ENCODE measurements at places on chromosomes 11 and 22. TPM values are rescaled to one million over a fixed set of nuclear protein-coding genes. Genes with fewer than 3 reads are reported as not detected.
A peak's percentile ranks its signal among the peaks of the same experiment; 100 is the strongest.

GRCh38 chr22:44615602-44616180 is 86.3 kb upstream of the PRR5 start:
- H3K4me3 ChIP-seq = no peak overlapping the region
- H3K36me3 ChIP-seq = no peaks in the 10 kb centered on the region
- no peak for DNase-seq
- H3K27ac ChIP-seq = no peak overlapping the region

Gene CDHR5
- not detected for total RNA-seq

Gene PGA5
- 1.6 TPM for total RNA-seq

GRCh38 chr11:57638811-57639320 is 10.8 kb downstream of the YPEL4 start:
- peak overlapping the region; percentile 92 for H3K27ac ChIP-seq
- no peaks in the 10 kb centered on the region for H3K27me3 ChIP-seq
- H3K4me3 ChIP-seq = peak overlapping the region; percentile 90
- no peak for DNase-seq
- no peaks in the 10 kb centered on the region for H3K36me3 ChIP-seq

GRCh38 chr22:19723232-19723982 is at the start of gene GP1BB:
Gene GP1BB, plus strand, starts transcription at chr22:19723539. Its CDS starts 31 bp downstream, at chr22:19723570.
- no peaks in the 10 kb centered on the region for H3K27me3 ChIP-seq
- no peak for DNase-seq
- no peak within 1 kb of the TSS for H3K27ac ChIP-seq
- H3K36me3 ChIP-seq = no peaks in the 10 kb centered on the region
- H3K4me1 ChIP-seq = no peaks in the 10 kb centered on the region

Gene C1QTNF6
- 2.2 TPM for total RNA-seq

DNA sequence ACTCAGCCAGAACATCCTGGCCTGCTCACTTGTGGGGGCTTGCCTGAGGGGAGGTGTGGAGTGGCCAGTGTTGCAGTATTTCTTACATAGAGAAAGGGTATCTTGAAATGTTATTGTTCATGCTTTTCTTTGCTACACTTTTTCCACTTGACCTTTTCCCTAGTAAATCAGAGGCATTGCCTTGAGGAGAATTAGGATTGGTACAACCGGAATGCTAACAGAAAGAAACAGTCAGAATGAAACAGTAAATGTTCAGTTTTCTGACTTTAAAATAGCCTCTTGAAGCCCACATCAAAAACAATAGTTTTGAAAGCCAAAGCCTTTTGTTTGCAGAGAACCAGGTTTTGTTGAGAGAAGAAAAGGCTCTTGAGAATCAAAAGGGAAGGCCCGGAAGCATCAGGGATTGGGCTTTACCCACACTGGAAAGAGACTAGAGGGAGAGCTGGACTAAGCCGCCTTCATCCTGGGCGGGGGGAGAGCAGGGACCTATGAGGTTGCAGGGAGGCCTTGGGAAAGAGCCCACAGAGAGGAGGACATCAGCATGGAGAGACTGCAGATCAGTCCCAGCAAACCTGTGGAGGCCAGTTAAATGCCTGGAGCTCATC is 12.4 kb downstream of the ADM start:
- H3K4me3 ChIP-seq = no peak overlapping the region
- no peak for DNase-seq
- peak overlapping the region; percentile 62 for H3K27ac ChIP-seq
- no peaks in the 10 kb centered on the region for H3K4me1 ChIP-seq
- no peaks in the 10 kb centered on the region for H3K36me3 ChIP-seq

- H3K27ac ChIP-seq = no peak overlapping the region
- no peaks in the 10 kb centered on the region for H3K36me3 ChIP-seq
- H3K4me3 ChIP-seq = no peak overlapping the region
- no peak for DNase-seq
- H3K4me1 ChIP-seq = no peaks in the 10 kb centered on the region
Measured at GRCh38 chr11:64092111-64092760, 56.5 kb downstream of the FLRT1 start.

GRCh38 chr11:106540001-106540400 is 462.5 kb downstream of the AASDHPPT start:
- no peak for DNase-seq
- H3K27me3 ChIP-seq = no peaks in the 10 kb centered on the region
- no peak overlapping the region for H3K27ac ChIP-seq

- H3K27me3 ChIP-seq = no peaks in the 10 kb centered on the region
- no peak overlapping the region for H3K4me3 ChIP-seq
- no peak for DNase-seq
- H3K4me1 ChIP-seq = no peaks in the 10 kb centered on the region
- H3K36me3 ChIP-seq = no peaks in the 10 kb centered on the region
Measured at GRCh38 chr11:133254601-133255000, 277.7 kb downstream of the OPCML start.
